ENCODE measurements at places on chromosomes 12 and 14.

GRCh38 chr14:80213602-80214001 lies 2.3 kb upstream of the DIO2 start:
- peak; percentile 80 for DNase-seq

DNA sequence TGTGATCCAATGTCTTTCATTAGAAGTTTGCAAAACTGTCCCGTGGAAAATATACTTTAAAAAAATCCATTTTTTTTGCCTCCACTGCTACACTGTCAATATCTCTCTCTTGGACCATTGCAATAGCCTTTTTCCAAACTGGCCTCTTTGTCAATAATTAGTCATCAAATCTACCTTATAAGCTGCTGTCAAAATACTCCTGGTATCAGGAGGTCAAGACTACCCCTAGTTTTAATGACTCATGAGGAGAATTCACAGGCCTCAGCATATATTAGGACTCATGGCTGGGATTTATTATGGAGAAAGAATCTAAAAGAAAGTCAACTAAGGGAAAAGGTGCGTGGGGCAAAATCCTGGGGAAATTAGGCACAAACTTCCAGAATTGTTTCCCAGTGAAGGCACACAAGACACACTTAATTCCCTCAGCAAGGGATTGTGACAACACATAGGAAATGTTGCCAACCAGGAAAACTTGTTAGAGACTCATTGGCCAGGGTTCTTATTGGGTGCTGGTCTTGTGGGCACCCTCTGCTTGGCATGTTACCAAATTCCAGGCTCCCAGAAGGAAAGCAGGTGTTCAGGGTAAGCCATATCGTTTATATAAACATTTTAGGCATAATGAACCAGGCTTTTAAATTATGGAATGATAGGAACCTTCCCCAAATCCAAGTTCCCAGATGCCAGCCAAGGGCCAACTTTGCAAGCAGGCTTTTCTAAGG lies 56.1 kb downstream of the TMEM117 start:
- no peak for DNase-seq

- no peak for DNase-seq
These were observed 68.2 kb downstream of the FBXW8 start for GRCh38 chr12:116978791-116979508.

GRCh38 chr14:33996462-33996861 lies 45.6 kb upstream of the EGLN3 start:
- DNase-seq, result no peak

GRCh38 chr14:104431351-104431928 lies 148.1 kb upstream of the C14orf180 start:
- no peak for DNase-seq

GRCh38 chr12:27142101-27142721 lies 59.8 kb upstream of the C12orf71 start:
- peak; percentile 82 for DNase-seq

DNA sequence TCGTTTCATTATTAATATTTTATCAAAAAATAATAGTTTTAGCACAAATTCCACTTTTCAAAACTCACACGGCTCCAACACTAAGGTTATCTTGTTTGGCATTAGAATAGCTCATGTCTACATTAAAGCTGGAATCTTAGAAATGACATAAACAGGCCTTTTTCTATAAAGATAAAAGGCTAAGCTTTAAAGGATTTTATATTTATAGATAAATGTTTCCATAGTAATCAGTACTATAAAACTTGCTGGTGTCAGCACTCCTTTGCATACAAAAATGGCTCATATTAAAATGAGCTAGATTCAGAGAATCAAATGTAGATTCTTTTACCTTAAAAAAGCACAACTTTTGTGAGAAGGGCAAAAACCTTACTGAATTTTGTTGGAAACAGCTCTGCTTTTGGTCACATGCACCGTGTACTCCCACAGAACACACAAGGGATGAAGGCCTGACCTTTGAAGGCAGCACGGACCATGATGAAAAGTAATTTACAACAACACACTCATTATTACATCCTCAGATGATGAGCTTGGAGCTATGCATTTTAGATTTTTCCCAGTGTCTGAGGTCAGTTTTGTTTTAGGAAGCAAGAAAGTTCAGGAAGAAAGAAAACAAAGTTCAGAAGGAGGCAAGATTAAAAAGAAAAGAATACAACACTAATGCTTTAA lies 202.8 kb downstream of the BCAT1 start:
- DNase-seq, result no peak

DNA sequence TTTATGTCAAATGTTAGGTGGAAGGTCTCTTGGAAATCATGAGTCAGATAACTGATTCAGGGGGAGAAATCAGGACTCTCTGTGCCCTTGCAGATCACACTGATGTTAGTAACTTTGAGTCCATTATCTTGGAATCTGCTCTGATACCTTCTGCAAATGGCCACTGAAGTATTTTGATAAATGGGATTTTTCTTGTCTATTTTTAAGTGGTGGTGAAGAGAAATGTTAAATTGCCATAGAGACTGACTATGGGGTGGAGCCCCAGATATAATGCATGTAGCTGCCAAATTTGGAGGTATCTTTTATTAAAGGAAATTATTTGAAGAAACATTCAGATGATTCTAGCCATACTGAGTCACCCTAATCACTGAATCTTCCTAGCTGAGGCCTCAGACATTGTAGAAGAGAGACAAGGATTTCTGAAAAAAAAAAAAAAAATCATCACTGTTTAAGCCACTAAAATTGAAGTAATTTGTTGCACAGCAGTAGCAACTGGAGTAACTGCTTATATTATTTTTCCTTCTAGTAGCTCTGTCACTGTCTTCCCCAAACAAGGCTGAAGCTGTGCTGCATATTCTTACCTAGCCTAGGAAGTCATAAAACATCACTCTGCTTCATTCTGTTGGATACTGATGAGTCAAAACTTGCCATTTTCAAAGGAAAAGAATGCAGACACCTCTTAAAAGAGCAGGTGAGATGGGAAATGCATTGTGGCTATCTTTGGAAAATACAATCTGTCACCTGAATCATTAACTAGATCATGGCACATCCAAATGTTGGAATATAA lies 36.0 kb upstream of the CLEC14A start:
- peak; percentile 84 for DNase-seq

All from EH (cell line).